T-helper 1 cell treated with Interleukin-12 subunit alpha and Interleukin-12 subunit beta and Interleukin-4 antibody, amounts not matched to agents 30 ng/mL and 1 ng/mL, for 36 hours (primary cell): ENCODE measurements at places on chromosomes 7 and 10. TPM values are rescaled to one million over a fixed set of nuclear protein-coding genes. Genes with fewer than 3 reads are reported as not detected.

The BUD23 gene
- 72.8 and 78.7 TPM in 2 replicates for total RNA-seq

The PDK4 gene
- not detected in 2 replicates for total RNA-seq

The NKX2-3 gene
- total RNA-seq, result not detected in 2 replicates

The ATOH7 gene
- not detected in 2 replicates for total RNA-seq

The DOCK1 gene
- total RNA-seq, result 0.73 and 0.86 TPM in 2 replicates

The GJD4 gene
- not detected in 2 replicates for total RNA-seq

The SAMD9L gene
- total RNA-seq, result 162 and 163 TPM in 2 replicates
